Activated naive CD8-positive, alpha-beta T cell treated with anti-CD3 and anti-CD28 coated beads, Interleukin-2, amount 50 U/mL, for 16 hours (primary cell): ENCODE measurements at places on chromosomes 4 and X.

- no peak for DNase-seq
These were observed 35.2 kb upstream of the F9 start for GRCh38 chrX:139495324-139495723.

GRCh38 chr4:125849869-125850268 is 535.1 kb downstream of the FAT4 start:
- no peak for DNase-seq

GRCh38 chr4:103207673-103208072 is 9.5 kb upstream of the CENPE start:
- DNase-seq = no peak

GRCh38 chrX:51336584-51336983 is 4.0 kb downstream of the NUDT10 start:
- DNase-seq = no peak

GRCh38 chrX:121146059-121146628 is 98.7 kb downstream of the GLUD2 start:
- DNase-seq = no peak

DNA sequence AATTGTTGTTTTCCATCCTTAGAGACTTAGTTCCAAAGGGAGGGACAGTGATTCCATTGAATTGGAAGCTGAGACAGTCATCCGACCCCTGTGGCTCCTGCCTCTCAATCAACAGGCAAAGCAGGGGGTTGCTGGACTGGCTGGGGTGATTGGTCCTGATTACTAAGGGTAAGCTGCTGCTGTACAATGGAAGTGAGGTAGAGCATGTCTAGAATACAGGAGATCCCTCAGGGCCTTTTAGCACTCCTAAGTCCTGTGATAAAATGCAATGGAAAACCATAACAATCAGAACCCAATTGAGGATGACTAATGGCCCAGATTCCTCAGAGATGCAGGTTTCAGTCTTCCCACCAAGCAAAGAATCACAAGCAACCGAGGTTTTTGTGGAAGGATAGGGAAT is 127.6 kb downstream of the AASDH start:
- DNase-seq = no peak

GRCh38 chr4:98822144-98822543 is 106.8 kb downstream of the EIF4E start:
- DNase-seq = no peak

GRCh38 chrX:132748909-132749308 is 209.5 kb downstream of the HS6ST2 start:
- DNase-seq = no peak

DNA sequence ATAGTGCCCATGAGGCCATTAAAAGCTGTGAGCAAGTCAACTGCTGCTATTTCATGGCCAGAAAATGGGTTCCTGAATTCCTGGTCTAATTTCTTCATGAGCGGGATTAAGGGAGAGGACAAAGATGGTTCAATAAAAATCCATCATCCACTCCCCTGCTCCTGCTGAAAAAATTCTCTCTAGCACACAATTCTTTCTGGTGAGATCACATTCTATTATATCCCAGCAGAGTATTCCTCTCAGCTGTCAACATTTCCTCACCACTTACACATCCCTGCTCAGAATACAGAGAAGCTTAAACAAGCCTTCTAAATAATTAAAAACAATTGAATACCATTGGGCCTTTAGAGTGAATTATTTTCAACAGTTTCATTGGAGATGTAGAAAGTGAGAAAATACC is 9.5 kb downstream of the CT47C1 start:
- DNase-seq = no peak

- DNase-seq = no peak
These were observed 7.3 kb downstream of the TRIM75 start for GRCh38 chr4:165060938-165061337.

DNA sequence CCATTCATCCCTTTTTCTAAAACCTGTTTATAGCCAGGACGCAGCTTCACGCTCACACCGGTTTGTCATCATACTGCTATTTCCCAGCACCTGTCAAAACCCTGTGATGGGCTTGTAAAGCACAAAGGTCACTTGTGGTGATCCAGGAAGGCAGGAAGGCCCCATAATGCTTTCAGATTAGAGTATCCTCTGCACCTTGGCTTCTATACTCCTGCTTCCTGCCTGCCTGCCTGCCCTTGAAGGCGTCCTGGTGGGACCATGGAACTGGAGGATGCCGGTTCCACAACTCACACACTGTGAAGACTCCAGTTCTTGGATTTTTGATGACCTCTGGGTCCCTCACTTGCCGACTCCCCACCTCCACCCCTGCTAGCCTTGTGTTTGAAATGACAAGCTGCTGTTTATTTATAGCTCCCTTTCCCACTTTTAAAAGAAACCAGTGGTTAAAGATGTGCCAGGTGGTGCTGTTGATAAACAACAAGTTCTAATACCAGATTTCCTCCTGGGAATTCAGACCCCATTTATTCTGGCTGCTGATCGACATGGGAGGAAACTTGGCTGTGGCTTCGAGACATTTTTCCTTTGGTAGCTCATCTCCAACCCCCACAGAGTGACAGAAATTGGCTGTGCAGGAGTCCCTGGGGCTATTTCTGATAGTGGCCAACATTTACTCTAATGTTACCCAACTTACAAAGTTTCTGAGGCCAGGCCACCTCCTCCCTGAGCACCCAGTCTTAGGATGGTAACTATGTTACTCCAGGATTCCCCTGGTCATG is 211.5 kb downstream of the KDR start:
- no peak for DNase-seq

DNA sequence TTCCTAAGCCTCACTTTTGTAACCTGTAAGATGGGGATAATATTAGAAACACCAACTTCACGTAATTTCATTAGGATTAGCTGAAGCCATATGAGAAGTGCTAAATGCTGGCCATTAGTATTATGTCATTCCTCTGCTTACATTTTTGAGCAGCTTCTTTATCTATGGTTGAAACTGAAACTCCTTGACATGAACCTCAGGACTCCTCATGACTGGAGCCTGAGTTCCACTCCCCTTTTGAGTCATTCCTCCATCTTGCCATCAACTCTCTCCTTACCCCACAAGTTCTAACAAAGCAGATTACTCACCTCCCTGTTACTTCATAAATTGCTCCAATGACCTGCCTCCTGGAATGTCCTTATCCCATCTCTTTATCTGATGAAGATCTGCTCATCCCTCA is 123.2 kb upstream of the KCNIP4 start:
- DNase-seq = no peak

DNA sequence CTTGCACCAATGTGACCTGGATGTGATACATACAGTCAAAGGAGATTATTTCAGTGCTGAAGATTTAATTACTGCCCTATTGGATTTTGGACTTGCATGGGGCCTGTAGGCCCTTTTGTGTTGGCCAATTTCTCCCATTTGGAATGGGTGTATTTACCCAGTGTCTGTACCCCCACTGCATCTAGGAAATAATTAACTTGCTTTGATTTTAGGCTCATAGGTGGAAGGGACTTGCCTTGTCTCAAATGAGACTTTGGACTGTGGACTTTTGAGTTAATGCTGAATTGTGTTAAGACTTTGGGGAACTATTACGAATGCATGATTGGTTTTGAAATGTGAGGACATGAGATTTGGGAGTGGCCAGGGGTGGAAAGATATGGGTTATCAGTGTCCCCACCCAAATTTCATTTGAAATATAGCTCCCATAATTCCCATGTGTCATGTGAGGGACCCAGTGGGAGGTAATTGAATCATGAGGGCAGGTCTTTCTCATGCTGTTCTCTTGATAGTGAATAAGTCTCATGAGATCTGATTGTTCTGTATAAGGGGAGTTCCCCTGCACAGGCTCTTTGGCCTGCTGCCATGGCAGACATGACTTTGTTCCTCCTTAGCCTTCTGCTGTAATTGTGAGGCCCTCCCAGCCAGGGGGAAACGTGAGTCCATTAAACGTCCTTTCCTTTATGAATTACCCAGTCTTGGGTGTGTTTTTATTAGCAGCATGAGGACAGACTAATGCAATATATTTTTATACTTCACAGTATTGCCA is 362.2 kb upstream of the SPANXN4 start:
- DNase-seq = no peak

GRCh38 chr4:6501171-6501570 is 28.8 kb upstream of the PPP2R2C start:
- DNase-seq = no peak

- no peak for DNase-seq
These were observed 8.9 kb upstream of the AGA start for GRCh38 chr4:177451108-177451500.

DNA sequence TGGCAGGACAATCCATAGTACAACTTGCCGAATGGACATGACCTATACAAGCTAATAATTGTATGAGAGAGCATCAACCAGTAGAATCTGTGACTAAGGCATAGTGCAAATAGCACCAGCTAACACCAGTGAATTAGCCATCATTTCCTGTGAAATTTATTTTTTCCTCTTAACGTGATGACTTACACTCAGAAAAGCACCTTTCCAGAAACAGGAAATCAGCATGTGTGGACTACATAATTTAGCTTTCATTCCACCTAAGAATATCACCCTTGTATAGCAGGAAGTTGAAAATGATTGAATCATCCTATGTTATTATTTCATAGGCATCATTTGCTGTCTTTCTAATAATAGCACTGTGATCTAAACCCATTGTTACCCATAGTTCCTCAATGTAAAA is 1393.4 kb upstream of the PCDH7 start:
- DNase-seq = no peak

DNA sequence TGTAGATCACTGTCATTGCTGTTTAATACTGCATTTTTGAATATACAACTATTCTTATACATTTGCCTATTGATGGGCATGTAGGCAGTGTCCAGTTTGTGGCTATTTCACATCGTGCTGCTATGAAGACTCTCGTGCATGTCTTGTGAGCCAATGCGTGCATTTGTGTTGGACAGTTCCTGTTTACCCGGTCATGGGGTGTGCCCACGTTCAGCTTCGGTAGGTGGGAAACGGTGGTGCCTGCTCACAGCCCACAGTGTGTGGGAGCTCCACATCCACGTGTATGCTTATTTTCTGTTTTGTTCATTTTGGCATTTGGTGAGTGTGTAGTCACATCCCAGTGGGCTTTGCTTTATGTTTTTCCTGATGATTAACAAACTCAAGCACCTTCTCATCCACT is 19.7 kb upstream of the RNF212 start:
- DNase-seq = no peak

DNA sequence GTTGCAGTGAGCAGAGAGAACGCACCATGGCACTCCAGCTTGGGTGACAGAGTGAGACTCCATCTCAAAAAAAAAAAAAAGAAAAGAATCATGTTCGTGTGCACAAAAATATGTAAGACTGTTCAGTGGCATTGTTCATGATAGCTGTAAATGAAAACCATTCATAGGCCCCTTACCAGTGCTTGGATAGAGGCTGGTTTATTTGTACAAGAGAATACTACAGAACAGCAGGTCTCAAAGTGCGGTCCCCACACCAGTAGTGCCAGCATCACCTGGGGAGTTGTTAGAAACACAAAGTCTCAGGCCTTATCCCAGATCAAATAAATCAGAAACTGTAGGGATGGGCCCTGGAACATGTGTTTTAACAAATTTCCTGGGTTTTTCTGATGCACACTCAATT is 12.7 kb upstream of the MRFAP1 start:
- DNase-seq = no peak

DNA sequence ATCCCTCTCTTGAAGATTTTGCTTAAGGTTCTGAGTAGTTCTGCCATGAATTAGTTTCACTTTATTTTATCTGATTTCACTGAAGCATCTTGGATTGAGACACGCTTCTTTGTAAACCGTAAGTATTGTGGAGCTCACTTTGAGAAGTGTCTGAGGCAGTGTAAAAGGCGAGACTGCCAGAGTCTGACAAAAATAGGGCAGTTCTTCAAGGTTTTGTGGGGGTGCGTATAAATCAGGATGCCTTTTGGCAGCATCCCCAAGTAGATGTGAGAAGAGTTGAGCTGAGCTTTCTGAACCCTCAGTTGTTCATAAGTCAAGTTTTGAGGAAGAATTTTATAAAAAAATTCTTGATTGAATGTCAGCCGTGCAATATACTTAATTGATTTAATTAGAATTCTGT is 76.3 kb downstream of the RBPJ start:
- no peak for DNase-seq

- no peak for DNase-seq
These were observed 138.6 kb upstream of the NKX1-1 start for GRCh38 chr4:1544861-1545281.

GRCh38 chr4:150769248-150769647 is 187.3 kb downstream of the MAB21L2 start:
- no peak for DNase-seq

DNA sequence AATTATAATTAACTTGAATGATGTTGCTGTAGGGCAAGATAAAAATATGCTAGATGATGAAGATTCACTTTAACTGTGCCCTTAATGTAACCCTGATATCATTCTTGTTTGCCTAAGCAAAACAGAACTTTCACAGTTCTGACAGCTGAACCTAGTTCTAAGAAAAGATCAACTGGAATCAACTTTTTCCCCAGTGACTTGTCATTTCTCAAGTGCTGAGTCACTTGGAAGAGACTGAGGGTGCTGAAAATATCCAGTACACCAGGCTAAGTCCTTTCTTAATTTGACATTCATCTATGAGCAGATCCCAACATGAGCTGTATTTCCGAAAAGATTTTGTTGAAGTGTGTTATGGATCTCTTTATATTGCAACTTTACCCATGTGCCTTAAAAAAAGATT is 140.4 kb downstream of the MID1IP1 start:
- DNase-seq = no peak

- DNase-seq = no peak
These were observed 69.7 kb downstream of the MCUB start for GRCh38 chr4:109629775-109630174.

GRCh38 chrX:124257924-124258702 is 74.3 kb upstream of the TEX13D start:
- DNase-seq = no peak

DNA sequence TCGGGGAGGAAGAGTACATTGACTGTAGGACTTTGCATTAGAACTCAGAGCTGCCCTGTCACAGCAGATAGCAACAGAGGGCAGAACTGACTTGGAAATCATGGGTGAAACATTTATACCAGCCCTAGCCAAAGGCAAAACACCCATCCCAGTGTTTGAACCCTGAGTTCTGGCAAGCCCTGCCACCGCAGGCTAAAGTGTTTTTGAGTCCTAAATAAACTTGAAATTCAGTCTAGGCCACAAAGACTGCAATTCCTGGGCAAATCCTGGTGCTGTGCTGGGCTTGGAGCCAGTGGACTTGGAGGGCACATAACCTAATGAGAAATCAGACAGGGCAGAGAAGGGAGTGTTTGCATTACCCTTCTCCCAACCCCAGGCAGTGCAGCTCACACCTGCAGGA is 1015.7 kb downstream of the FSTL5 start:
- DNase-seq = no peak

DNA sequence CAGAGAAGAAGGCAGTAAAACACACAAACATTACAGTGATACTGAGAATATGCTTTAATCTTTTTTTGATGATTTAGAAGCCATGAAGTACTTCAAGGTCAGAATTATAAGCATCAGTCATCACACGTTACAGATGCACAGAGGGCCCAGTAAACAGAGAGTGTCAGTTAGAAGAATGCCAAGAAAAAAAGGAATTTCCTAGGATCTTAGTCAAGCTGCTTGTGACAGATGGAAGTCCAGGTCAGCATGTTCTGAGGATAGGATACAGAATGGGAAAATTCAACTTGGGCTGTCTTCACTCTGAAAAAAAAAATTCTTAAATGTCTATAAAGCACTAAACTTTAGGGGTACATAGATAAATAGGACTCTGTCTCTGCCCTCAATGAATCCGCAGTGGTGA is 38.9 kb downstream of the GATB start:
- DNase-seq = no peak
